ENCODE measurements at places on chromosomes 12 and 14. TPM values are rescaled to one million over a fixed set of nuclear protein-coding genes. Genes with fewer than 3 reads are reported as not detected.

Gene VWF
- total RNA-seq: 55.0 TPM

DNA sequence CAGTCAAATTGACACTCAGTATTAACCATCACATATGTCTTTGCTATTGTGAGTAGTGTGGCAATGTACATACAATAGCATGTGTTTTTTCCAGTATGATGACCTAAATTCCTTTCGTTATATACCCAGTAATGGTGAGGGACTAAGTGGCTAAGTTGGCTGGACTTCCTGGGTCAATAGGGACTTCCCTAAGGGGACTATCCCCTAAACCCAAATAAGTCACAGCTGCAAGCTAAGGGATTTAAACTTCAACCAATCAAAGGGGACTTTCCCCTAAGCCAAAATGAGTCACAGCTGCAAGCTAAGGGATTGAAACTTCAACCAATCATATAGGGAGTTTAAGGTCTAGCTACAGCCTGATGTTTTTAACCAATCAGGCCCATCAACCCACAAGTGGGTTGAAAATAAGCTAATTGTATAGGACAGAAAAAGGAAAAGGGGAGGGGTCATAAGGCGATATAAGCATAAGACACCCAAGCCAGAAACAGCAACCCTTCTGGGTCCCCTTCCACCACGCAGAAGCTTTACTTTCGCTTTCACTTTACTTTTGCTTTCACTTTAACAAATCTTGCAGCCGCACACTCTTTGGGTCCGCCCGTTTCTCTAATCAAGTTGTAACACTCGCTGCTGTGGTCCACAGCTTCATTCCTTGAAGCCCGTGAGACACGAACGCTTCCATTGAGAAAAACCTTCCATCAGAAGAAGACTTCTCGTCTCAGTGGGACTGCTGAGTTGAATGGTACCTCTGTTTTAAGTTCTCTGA is 404.4 kb downstream of the FLRT2 start:
- DNase-seq: no peak

Gene HHIPL1
- 4.5 TPM for total RNA-seq

- no peak for DNase-seq
These were observed 89.5 kb upstream of the NOVA1 start for GRCh38 chr14:26687301-26687837.

Gene HOXC13
- 1.2 TPM for total RNA-seq

Gene KRT71
- not detected for total RNA-seq

DNA sequence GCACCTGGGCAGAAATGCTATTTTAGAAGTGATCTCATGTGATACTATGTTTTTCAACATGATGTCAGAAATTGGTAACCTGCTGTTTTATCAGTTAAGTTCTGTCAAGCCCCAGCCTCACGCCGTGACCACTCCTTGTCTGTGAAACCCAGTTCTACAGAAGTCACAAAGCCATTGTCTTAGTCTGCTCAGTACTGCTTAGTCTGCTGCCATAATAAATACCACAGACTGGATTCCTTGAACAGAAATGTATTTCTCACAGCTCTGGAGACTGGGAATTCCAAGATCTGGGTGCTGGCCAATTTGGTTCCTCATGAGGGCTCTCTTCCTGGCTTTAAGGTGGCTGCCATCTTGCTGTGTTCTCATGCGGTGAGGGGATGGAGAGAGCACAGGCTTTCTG is 176.9 kb downstream of the PRKCH start:
- DNase-seq: no peak

GRCh38 chr12:48202766-48203165 is 326 bp downstream of the OR10AD1 start:
- no peak for DNase-seq

Gene SDR9C7
- not detected for total RNA-seq

DNA sequence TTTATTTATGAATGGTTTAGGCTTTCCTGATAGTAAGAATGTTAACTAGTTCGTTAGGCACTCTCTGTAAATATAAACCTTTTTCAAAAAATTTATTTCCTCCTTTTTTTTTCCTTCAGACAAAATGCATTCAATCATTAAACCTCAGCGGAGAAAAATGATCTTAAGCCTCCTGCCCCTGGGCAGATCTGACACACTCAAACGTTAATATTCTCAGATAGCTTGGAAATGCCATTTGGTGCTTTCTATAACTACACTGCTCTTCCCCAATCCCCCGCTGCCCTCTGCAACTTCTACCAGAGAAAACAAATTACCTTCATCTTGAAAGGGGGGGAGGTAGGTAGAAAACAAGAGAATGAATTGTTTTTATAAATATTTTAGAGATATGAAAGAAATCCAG is 521.2 kb downstream of the MED13L start:
- no peak for DNase-seq
